ENCODE measurements at places on chromosomes 11 and 22.

DNA sequence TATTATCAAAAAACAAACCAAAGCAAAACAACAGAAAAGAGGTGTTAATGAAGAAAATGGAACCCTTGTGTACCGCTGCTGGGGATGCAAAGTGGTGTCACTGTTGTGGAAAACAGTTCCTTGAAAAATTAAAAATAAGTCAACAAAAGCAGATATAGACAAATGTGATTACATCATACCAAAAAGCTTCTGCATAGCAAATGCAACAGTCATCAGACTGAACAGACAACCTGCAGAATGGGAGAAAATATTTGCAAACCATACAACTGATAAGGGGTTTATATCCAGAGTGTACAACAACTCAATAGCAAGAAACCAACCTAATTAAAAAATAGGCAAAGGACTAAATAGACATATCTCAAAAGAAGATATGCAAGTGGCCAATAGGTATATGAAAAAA lies 22.9 kb upstream of the CARS1 start:
- H3K4me1 ChIP-seq = no peaks in the 10 kb centered on the region
- no peak overlapping the region for H3K4me3 ChIP-seq
- DNase-seq = no peak
- no peak overlapping the region for H3K27ac ChIP-seq
- no peaks in the 10 kb centered on the region for H3K36me3 ChIP-seq

GRCh38 chr11:20647976-20648565 lies 21.3 kb upstream of the NELL1 start:
- H3K4me3 ChIP-seq = no peak overlapping the region
- DNase-seq = peak; percentile 44
- no peaks in the 10 kb centered on the region for H3K4me1 ChIP-seq
- peaks cover 8% of the 10 kb centered on the region for H3K27me3 ChIP-seq
- no peak overlapping the region for H3K27ac ChIP-seq

GRCh38 chr11:109291553-109291952 lies 130.4 kb upstream of the C11orf87 start:
- H3K27ac ChIP-seq = no peak overlapping the region
- H3K4me1 ChIP-seq = no peaks in the 10 kb centered on the region
- no peak for DNase-seq
- H3K4me3 ChIP-seq = no peak overlapping the region

DNA sequence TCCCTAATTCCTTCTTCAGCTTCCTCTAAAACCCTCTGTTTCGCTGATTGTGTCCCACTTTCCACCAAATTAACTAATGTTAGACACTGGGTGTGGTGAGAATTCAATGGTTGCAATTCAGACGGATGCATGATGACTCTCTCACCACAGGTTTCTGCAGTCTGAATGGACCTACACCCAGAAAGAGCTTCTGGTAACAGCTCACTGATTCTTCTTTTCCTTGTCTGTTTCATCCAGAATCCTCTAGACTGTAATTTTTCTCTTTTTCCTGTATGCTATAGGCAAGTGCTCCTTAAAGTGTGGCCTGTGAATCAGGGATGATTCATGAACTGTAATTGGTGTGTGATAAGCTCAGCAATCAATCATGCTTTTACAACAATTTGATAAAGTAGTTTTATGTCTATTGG lies 18.1 kb downstream of the MMP10 start:
- H3K27me3 ChIP-seq = peaks cover 6% of the 10 kb centered on the region
- H3K4me3 ChIP-seq = no peak overlapping the region
- peaks cover 5% of the 10 kb centered on the region for H3K4me1 ChIP-seq
- no peak overlapping the region for H3K27ac ChIP-seq
- no peak for DNase-seq
- H3K36me3 ChIP-seq = no peaks in the 10 kb centered on the region

GRCh38 chr22:46531581-46532175 lies 5.7 kb downstream of the CELSR1 start:
- H3K27ac ChIP-seq = no peak overlapping the region
- peaks cover 5% of the 10 kb centered on the region for H3K4me1 ChIP-seq
- no peaks in the 10 kb centered on the region for H3K36me3 ChIP-seq

DNA sequence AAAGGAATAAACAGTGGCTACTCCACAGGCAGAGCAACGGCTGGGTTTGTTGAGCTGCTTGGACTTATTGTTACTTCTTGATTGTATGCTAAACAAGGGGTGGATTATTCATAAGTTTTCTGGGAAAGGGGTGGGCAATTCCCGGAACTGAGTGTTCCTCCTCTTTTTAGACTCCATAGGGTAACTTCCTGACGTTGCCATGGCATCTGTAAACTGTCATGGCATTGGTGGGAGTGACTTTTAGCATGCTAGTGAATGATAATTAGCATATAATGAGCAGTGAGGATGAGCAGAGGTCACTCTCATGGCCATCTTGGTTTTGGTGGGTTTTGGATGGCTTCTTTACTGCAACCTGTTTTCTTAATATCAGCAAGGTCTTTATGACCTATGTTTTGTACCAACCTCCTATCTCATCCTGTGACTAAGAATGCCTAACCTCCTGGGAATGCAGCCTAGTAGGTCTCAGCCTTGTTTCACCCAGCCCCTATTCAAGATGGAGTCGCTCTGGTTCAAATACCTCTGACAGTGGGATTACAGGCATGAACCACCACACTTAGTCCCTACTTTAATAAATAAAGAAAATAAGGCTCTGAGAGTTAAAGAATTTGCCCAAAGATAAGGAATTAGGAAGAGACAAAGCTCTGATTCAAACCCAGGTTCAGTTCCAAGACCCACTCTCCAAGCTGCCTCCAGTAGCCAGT lies 65.6 kb upstream of the CLMP start:
- peaks cover 5% of the 10 kb centered on the region for H3K4me1 ChIP-seq
- no peak overlapping the region for H3K4me3 ChIP-seq
- peaks cover 21% of the 10 kb centered on the region for H3K27me3 ChIP-seq
- H3K36me3 ChIP-seq = no peaks in the 10 kb centered on the region

DNA sequence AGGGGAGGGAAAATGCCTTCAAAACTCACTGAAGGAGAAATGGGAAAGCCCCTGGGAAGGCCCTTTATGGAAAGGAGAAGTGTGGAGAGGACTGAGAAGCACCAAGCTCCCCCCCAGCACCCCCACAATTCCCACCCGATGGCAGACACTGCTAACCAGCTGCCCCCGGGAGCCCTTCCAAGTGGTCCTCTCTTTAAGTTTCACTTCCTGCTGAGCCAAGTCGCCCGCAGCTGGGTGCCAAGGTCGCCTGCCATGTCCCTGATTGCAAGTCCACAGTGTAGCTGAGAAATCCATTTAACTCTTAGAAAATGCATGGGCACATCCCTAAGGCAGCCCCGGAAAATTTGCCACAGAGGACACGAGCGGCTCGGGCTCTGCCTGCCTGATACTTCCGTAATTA lies 68.2 kb downstream of the GALNT18 start:
- H3K27me3 ChIP-seq = peaks cover 2% of the 10 kb centered on the region
- no peak overlapping the region for H3K4me3 ChIP-seq
- H3K4me1 ChIP-seq = no peaks in the 10 kb centered on the region
- no peak for DNase-seq
- no peak overlapping the region for H3K27ac ChIP-seq
- H3K36me3 ChIP-seq = no peaks in the 10 kb centered on the region

DNA sequence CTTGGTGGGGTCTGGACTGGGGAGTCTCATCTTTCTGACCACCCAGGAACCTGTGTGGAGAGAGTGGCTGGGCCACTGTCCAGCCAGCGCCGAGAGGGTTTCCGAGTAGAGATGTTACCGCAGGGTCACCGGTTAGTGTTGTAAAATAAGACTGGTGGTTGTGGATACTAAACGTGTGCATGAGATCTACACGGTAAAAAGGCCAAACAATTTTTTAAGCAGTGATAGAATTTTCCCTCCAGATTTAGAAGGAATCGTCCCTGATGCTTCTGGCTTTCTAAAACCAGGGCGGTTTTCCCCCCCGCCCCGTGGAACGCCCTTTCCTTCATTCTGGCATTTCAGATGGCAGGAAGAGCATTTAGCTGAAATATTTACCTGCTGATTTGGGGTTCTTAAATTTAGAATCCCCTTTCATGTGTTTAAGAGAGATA lies 72.6 kb upstream of the PPARA start:
- peaks cover 19% of the 10 kb centered on the region for H3K4me1 ChIP-seq
- peaks cover 4% of the 10 kb centered on the region for H3K36me3 ChIP-seq
- no peaks in the 10 kb centered on the region for H3K27me3 ChIP-seq
- no peak overlapping the region for H3K27ac ChIP-seq

DNA sequence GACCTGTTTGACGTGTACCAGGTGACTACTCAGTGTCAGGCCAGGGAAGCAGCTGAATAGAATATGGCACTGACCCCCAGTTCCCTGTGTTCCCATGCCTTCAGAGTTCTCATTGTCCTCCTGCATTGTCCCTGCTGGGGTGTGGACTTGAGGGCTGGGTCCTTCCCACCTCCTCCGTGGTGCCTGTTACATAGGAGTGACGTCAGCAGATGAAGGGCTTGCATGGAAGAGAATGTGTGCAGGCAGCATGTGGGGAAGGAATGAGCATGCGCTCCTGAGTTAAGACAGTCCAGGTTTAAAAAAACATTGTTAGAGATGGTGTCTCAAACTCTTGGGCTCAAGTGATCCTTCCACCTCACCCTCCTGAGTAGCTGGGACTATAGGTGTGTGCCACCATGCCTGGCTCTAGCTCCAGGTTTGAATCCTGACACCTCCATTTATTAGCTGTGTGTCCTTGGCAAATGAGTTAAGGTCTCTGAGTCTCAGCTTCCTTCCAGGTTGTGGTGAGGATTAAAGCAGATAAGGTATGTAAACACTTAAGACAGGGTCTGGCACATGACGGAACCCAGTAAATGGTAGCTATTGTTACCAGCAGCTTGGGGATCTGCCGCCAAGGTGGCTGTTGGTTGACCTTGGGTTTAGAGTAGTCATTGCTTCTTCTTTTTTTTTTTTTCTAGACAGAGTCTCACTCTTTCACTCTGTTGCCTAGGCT lies 7.5 kb upstream of the SOX10 start:
- DNase-seq = no peak
- H3K4me1 ChIP-seq = peaks cover 13% of the 10 kb centered on the region
- H3K4me3 ChIP-seq = no peak overlapping the region
- no peak overlapping the region for H3K27ac ChIP-seq
- H3K27me3 ChIP-seq = no peaks in the 10 kb centered on the region

- H3K4me1 ChIP-seq = peaks cover 31% of the 10 kb centered on the region
- no peaks in the 10 kb centered on the region for H3K27me3 ChIP-seq
- H3K4me3 ChIP-seq = no peak overlapping the region
- no peak overlapping the region for H3K27ac ChIP-seq
Observed at GRCh38 chr11:75272391-75272790, 31.8 kb downstream of the TPBGL start.

- no peaks in the 10 kb centered on the region for H3K27me3 ChIP-seq
- no peak for DNase-seq
- H3K27ac ChIP-seq = no peak overlapping the region
- H3K4me3 ChIP-seq = no peak overlapping the region
- peaks cover 9% of the 10 kb centered on the region for H3K36me3 ChIP-seq
- H3K4me1 ChIP-seq = peaks cover 38% of the 10 kb centered on the region
Observed at GRCh38 chr22:28820885-28821284, 20.5 kb upstream of the XBP1 start.

DNA sequence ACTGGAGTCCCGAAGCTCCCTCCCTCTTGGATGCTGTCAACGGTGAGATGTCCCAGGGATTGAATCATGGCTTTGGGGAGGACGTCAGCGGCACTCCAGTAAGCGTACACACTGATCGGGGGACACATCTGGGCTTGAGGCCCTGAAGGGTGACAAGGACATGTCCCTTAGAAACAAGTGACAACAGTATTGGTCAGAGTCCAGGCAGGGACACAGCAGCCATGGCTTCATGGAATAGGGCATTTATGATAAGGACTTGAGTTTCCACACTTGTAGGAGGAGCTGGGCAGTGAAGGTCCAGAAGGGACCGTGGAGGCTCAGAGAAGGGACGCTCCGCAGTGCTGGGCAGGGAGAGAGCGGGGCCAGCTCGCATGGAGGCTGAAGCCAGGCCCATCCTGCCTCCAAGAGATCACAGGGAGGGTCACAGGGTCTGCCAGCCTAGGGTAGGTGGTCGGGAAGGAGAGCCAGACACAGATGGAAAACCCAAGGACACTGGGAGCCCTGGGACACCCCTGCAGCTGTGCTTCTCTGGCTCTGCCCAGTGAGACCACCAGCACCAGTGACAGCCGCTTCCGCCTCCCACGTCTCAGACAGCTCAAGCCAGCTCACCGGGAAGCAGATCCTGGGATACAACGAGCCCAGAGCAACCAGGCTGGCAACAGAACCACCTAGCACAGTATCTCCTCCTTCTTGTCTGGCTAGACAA lies 22.9 kb upstream of the RFPL3 start:
- no peak overlapping the region for H3K4me3 ChIP-seq
- no peak for DNase-seq
- H3K4me1 ChIP-seq = no peaks in the 10 kb centered on the region
- no peaks in the 10 kb centered on the region for H3K36me3 ChIP-seq
- no peak overlapping the region for H3K27ac ChIP-seq

- DNase-seq = no peak
- peaks cover 10% of the 10 kb centered on the region for H3K4me1 ChIP-seq
- H3K36me3 ChIP-seq = peaks cover 5% of the 10 kb centered on the region
Observed at GRCh38 chr22:42887120-42887519, 30.0 kb upstream of the ARFGAP3 start.

DNA sequence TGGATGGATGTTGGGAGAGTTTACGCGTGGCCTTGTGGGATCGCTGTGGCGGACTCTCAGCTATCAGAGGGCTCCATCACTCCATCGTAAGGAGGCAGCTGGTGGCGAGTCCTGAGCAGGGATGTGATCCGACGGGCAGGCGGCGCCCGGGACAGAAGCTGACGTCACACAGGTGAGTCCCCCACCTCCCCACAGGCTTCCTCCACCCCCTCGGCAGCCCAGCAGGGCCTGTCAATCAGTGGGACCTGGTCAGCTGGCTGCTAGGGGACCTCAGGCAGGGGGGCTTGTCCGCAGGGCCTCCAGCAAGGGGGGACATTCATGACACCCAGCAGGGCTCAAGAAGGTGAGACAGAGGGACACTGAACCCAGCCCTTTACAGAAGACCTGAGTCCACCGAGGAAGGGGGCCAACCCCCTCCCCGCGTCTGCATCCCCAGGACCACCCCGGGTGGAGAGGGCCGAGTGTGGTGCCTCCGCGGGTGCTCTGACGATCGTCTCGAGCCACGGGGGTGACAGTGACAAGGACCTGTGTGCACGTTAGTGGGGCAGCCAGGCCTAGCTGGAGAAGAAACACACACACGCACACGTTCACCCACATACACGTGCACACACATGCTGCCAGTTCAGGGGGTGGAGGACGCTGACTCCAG lies 7.1 kb downstream of the HRAS start:
- peaks cover 2% of the 10 kb centered on the region for H3K36me3 ChIP-seq
- DNase-seq = no peak
- H3K4me3 ChIP-seq = no peak overlapping the region

GRCh38 chr11:74819400-74819799 lies 70.8 kb downstream of the RNF169 start:
- H3K27me3 ChIP-seq = no peaks in the 10 kb centered on the region
- peaks cover 73% of the 10 kb centered on the region for H3K36me3 ChIP-seq
- no peak for DNase-seq
- peaks cover 18% of the 10 kb centered on the region for H3K4me1 ChIP-seq
- no peak overlapping the region for H3K27ac ChIP-seq

GRCh38 chr11:15602785-15603567 lies 488.3 kb downstream of the INSC start:
- H3K4me3 ChIP-seq = no peak overlapping the region
- H3K27me3 ChIP-seq = no peaks in the 10 kb centered on the region
- H3K4me1 ChIP-seq = no peaks in the 10 kb centered on the region
- no peaks in the 10 kb centered on the region for H3K36me3 ChIP-seq

GRCh38 chr11:61833471-61833870 lies 5.4 kb downstream of the FADS2 start:
- H3K27me3 ChIP-seq = peaks cover 20% of the 10 kb centered on the region
- no peak overlapping the region for H3K4me3 ChIP-seq
- H3K4me1 ChIP-seq = peaks cover 33% of the 10 kb centered on the region
- DNase-seq = no peak
